ENCODE measurements at places on chromosomes 12 and 14. TPM values are rescaled to one million over a fixed set of nuclear protein-coding genes. Genes with fewer than 3 reads are reported as not detected.

Gene BTBD6
- total RNA-seq, result 53.6 TPM

Gene BEST3
- total RNA-seq, result not detected

Gene MYL2
- not detected for total RNA-seq

Gene APOF
- not detected for total RNA-seq

Gene TTC9
- total RNA-seq, result 0.16 TPM

Gene SNAPC1
- total RNA-seq, result 16.8 TPM

Gene CPNE6
- not detected for total RNA-seq

Gene FAM90A1
- not detected for total RNA-seq

Gene AHSA1
- 93.0 TPM for total RNA-seq

Gene ZC3H10
- total RNA-seq, result 1.1 TPM

Gene KRT6A
- not detected for total RNA-seq

Gene TSPAN11
- not detected for total RNA-seq

Gene SPX
- 0.97 TPM for total RNA-seq

Gene PLEK2
- total RNA-seq, result 3.9 TPM

Gene TAS2R43
- not detected for total RNA-seq

Gene FKBP4
- total RNA-seq, result 29.6 TPM

Gene AQP2
- not detected for total RNA-seq

Gene LAG3
- 0.16 TPM for total RNA-seq

Gene ADAM21
- 1.4 TPM for total RNA-seq

Gene RBP5
- not detected for total RNA-seq

Gene CD69
- not detected for total RNA-seq

Gene PPP1R13B
- 6.6 TPM for total RNA-seq

Gene GSKIP
- total RNA-seq, result 16.0 TPM

Gene RNASE4
- 53.5 TPM for total RNA-seq

Gene MYH6
- not detected for total RNA-seq

Gene ASCL1
- total RNA-seq, result not detected

Gene CCDC38
- total RNA-seq, result not detected

Gene PSMA3
- total RNA-seq, result 103 TPM

Gene SLC6A13
- not detected for total RNA-seq

Gene INHBC
- total RNA-seq, result not detected

Gene OR4E1
- total RNA-seq, result not detected

Gene FOXM1
- total RNA-seq, result 18.8 TPM

Gene MARK3
- 50.5 TPM for total RNA-seq

Gene MAP1LC3B2
- total RNA-seq, result not detected

Gene NFATC4
- total RNA-seq, result 41.9 TPM

Gene SUOX
- 12.3 TPM for total RNA-seq

Gene CLEC9A
- not detected for total RNA-seq

Gene PLA2G1B
- total RNA-seq, result not detected

Gene P2RX7
- total RNA-seq, result not detected

Gene HOXC12
- not detected for total RNA-seq

Gene C12orf54
- not detected for total RNA-seq

Gene KDM2B
- total RNA-seq, result 27.1 TPM

Gene FZD10
- not detected for total RNA-seq

Gene PPTC7
- 2.3 TPM for total RNA-seq

Gene E2F7
- total RNA-seq, result 2.3 TPM

Gene MON2
- 29.3 TPM for total RNA-seq

Gene C12orf60
- total RNA-seq, result 0.49 TPM

Gene B4GALNT1
- total RNA-seq, result 0.18 TPM

Gene TPPP2
- total RNA-seq, result not detected

Gene VWF
- 3.2 TPM for total RNA-seq

Gene NKX2-8
- total RNA-seq, result not detected

Gene FITM1
- total RNA-seq, result not detected

Gene ENDOU
- total RNA-seq, result 0.18 TPM

Gene IFNG-AS1
- not detected for total RNA-seq

Gene SERPINA1
- total RNA-seq, result not detected
